ENCODE measurements at places on chromosomes 3 and 15. TPM values are rescaled to one million over a fixed set of nuclear protein-coding genes. Genes with fewer than 3 reads are reported as not detected.

The SST gene
- total RNA-seq, result 3.0 TPM

The C3orf49 gene
- total RNA-seq, result not detected

The CLEC3B gene
- 20.7 TPM for total RNA-seq

The FOXB1 gene
- not detected for total RNA-seq

The RHCG gene
- total RNA-seq, result not detected

The TPRG1 gene
- total RNA-seq, result 9.4 TPM

- DNase-seq, result no peak
Observed at GRCh38 chr15:64562003-64562640, 101.7 kb downstream of the ZNF609 start.

- no peak for DNase-seq
Observed at GRCh38 chr15:58171476-58172061, 33.4 kb downstream of the AQP9 start.

- DNase-seq, result peak; percentile 20
Observed at GRCh38 chr15:74723754-74724334, 1.5 kb downstream of the CYP1A1 start.

GRCh38 chr15:77753281-77753873 is 120.7 kb upstream of the LINGO1 start:
- DNase-seq, result peak; percentile 24

DNA sequence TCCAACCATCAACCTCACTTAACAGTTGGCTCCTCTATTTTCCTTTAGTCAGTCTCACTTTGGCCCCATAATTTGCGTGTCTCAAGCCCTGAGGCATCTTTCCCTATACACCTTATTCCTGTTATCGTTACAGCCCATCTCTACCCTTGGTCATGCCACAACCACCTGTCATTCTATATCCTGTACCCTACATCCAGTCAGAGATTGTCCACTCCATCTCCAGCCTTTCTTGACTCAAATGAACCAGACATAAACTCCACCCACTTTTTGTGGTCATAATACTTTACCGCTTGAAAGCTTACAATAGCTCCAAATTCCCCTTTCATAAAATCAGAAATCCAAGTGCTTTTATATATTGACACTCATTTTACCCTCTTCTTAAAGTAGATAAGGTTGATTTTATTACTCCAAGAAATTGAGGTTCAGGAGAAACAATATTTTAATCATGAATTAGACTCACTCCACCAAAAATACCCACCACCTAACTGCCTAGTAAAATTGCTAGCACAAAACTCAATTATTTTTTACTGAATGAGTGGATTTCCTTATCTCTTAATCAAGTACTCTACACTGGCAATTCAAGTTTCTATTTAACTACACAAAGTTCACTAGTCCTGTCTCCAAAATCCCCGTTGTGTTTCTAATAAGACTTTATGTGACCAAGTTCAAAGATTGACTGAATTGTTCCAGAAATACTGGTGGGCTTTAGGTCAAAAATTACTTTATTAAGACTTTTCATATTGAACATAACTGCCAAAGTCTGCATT is 9.1 kb downstream of the CCR4 start:
- DNase-seq, result no peak

DNA sequence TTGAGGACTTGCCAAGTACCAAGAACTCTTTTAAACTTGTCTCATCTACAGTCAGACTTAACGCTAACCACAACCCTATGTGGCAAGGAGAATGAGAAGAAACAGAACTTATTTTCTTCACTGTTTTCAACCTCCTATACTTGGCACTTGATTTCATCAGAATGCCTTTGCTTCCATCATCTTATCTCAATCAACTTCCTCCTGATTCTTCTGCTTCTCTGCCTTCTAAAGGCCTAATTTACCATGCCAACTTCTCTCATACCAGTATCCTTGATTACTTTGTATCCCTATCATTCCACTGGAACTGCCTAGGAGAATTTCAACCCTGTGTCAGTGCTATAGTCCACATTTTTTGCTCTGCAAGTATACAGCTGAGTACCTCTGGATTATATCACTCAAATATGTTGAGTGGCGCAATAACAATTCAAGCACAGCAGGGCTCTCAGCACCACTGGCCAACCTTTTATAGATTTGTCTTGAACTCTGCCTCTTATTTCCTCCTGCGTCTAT is 413.6 kb downstream of the ROBO1 start:
- DNase-seq, result no peak

GRCh38 chr15:99480016-99480810 is 85.6 kb upstream of the MEF2A start:
- no peak for DNase-seq

DNA sequence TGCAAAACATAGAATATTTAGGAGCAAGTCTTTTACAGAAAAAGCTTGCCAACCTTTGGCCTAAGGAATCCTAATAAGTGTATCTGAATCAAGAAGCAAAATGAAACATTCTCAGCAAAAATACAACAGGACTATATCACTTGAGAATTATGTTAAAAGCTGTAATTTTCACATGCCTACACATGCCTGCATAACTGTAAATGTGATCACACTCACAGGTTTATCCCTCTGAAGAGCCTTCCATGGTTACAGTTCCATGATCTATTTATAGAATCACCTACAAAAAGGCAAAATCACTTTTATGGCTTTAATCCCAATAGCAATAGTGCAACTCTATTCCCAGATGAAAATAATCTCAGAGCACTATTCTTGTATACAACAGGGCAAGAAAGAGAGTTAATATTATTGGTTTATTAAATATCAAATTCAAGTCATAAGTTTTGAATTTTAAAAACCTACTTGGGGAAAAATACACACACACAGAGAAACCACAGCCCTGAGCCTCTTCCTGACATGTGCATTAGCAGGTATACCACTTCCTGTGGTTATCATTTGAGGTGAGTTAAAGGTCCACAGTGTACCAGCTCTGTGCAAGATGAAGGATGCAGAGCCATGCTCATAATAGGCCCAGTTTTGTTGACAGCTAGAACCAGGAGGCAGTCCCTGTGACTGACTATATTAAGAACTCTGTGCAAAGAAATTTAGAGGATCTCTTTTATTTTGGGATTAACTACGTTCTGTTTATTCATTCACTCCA is 252.5 kb upstream of the TGFBR2 start:
- DNase-seq, result no peak

DNA sequence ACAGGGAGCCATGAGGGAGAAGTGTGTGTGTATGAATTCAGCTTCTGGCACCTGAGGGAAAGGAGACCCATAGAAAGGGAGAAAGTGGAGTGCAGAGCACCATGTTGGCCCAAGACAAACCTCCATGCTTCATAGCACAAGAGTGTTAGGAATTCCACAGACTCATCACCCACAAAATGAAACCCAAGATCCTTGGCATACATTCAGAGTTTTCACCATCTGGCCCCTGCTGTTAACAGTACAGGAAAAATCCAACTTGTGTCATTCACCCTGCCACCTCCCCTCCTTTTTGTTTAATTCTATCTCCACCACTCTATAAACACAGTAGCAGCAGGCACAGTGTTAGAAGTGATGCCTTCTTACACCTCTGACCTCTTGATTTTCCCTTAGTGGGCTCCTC is 60.0 kb upstream of the MNS1 start:
- DNase-seq, result no peak

DNA sequence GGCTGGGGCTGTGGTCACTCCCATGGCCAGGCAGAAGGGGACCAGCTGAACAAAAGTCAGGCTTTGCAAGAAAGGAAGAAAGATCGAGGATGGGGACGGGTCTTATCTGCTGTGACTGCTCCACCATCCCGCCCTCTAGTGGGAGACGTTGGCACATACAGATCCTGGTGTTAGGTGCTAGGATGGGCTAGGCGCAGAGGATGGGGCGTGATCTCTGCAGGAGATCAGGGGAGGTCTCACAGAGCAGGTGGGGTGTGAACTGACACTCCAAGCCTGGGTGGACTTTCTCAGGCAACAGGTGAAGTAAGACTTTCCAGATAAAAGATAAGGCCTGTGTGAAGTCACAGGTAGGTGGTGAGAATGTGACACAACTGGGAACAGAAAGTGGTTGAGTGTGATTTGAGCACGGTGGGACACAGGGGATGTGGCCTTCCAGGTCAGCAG is 141.9 kb upstream of the SMAD3 start:
- peak; percentile 44 for DNase-seq

- no peak for DNase-seq
Observed at GRCh38 chr3:150508401-150508800, 37.9 kb downstream of the SERP1 start.

DNA sequence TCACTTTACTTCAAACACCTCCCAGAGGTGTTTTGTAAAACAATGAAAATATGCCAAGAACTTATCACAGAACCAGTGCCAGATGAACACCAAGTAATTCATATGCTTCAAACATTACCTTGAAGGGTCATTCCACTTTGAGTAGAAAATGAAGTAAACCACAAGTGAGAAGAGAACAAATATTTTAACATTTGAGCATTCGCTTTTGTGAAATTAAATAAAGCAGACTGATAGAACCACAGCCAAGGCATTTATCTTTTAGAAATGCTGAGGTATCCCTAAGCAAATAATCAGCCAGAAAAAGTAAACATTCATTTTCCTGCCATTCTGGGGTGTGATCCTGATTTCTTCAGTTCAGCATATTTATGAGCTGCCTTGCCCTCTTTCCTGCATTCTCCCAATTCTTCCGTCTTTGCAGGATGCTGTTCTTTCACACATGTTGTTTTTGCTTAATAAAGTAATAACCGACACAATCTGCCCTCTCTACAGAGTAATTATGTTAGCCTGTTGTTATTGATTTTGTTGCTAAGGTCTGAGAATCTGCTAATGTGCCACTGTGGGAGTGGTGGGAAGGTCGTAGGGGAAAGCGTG is 235.6 kb upstream of the TGFBR2 start:
- DNase-seq, result no peak

DNA sequence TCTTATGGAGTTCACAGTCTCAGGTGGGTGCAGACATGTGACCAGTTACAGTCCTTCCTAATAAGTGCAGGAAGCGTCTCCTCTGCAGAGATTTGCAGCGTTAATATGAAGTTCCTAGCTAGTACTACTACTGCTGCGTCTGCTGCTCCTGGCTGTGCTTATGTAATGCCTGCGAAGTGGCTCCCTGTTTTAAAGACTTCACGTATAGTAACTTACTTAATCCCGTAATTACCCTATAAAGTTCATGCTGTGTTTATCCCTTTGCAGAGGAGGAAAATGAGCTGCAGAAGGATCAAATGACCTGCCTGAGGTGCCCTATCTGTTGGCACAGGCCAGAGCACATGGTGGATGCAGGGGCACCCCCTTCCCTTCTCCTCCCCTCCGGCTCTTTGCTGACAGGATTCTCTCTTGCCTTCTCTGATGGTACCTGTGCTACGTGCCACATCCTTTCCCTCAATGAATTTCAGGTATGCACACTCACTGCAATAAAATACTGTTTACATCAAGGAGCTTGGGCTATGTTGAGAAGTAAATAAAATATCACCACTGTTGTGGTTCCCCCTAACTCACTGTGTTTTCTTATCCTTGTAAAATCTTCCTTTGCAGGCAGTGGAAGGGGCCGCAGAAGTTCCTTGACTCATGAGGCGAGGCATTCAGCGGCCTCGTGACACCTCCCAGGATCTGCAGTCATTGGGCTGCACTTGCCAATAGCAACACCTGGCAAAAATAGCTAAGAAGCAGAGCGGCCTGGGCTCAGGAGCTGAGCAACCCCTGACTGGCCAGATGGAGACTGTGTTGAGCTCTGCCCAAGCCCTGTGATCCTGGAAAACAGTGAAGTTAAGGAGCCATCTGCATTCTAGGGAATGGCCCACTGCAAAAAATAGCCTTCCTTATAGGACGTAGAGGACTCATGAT is 188.9 kb upstream of the ATP10A start:
- peak; percentile 16 for DNase-seq

DNA sequence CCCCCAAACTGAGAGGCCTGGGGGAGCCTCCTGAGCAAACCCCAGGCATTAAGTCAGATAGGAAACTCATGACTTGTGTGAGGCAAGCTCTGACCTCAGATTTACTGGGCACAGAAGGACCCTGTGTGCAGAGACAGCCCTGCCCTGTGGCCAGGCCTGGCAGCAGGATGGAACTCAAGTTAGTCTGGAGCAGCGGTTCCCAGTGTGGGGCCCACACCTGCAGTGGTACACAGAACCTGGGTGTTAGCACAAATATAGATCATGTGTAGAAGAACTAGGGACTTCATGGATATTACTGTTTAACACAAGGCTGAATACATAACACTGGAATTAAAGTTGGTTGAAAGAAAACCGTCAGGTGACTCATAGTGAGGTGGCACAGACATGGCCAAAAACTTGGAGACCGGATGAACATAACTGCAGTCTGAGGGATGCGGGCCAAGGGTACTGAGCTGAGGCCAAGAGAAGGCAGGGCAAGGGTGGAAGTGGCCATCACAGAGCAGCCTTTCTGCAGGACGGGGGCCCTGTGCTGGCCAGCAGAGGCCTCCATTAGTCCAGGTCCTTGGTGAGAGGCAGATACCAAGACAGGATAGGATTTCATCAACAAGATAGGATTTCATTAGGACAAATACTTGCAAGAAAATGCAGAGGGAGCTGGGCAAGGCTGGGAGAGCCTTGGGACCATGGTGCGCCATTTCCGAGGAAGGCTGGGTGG is 40.9 kb downstream of the IRAK2 start:
- peak; percentile 88 for DNase-seq

- no peak for DNase-seq
Observed at GRCh38 chr15:41885841-41886240, 8.0 kb downstream of the SPTBN5 start.

DNA sequence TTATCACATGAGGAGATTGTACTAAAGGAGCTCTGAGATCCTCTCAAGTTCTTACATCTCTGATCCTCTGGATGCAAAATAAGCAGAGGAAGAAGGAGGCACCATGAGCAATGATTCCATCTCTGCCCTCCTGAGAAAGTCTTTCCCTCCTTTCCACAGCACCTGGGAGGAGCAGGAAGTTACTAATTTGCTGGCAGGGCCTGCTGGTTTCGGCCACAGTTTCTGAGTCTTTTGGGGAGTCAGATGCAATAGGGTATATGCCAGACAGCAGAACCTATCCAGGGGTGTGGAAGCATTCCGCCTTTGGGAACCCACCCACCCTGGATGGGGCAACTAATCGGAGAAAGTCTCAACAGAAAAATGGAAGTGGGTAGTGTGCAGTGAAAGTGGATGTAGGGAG is 38.5 kb upstream of the SPTSSB start:
- DNase-seq, result no peak

DNA sequence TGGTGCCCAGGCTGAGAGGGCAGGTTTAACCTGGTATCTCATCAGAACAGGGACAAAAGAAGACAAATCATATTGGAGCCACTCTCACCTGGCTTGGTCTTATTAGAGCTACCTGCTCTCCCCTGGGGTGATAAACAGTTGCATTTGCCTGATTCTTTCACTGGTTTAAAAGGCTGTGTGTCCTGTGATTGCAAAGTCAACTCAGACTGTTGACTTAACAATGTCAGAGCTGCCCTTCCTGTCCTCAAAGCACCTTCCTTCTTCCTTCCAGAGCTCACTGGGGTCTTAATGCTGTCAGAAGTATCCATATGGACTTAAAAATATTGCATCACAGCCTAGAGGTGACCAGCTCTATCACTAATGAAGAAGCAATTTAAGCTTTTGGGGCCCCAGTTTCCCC is 50.5 kb upstream of the MINAR1 start:
- DNase-seq, result no peak

- no peak for DNase-seq
Observed at GRCh38 chr3:81198216-81198615, 563.2 kb downstream of the GBE1 start.

Measured in adrenal gland (tissue), 19 donors.